Body of pancreas (tissue), 4 donors: ENCODE measurements at places on chromosomes 1 and 21. TPM values are rescaled to one million over a fixed set of nuclear protein-coding genes. Genes with fewer than 3 reads are reported as not detected.

The DVL1 gene
- 84.4 TPM for total RNA-seq

The GPR61 gene
- not detected for total RNA-seq

The EXO1 gene
- total RNA-seq = not detected

The TMEM125 gene
- total RNA-seq = 51.1 TPM

The CRNN gene
- not detected for total RNA-seq

GRCh38 chr1:171655746-171656116, 3.2 kb upstream of the MYOC start:
- DNase-seq = no peak
- H3K4me1 ChIP-seq = peaks cover 8% of the 10 kb centered on the region
- no peaks in the 10 kb centered on the region for H3K36me3 ChIP-seq
- H3K27me3 ChIP-seq = no peaks in the 10 kb centered on the region
- no peak overlapping the region for H3K4me3 ChIP-seq

- no peaks in the 10 kb centered on the region for H3K27me3 ChIP-seq
- no peak for DNase-seq
- peak overlapping the region; percentile 97 for H3K27ac ChIP-seq
- no peaks in the 10 kb centered on the region for H3K36me3 ChIP-seq
- peak overlapping the region; percentile 86 for H3K4me3 ChIP-seq
These were observed 602 bp upstream of the CGN start for GRCh38 chr1:151510614-151510956.

DNA sequence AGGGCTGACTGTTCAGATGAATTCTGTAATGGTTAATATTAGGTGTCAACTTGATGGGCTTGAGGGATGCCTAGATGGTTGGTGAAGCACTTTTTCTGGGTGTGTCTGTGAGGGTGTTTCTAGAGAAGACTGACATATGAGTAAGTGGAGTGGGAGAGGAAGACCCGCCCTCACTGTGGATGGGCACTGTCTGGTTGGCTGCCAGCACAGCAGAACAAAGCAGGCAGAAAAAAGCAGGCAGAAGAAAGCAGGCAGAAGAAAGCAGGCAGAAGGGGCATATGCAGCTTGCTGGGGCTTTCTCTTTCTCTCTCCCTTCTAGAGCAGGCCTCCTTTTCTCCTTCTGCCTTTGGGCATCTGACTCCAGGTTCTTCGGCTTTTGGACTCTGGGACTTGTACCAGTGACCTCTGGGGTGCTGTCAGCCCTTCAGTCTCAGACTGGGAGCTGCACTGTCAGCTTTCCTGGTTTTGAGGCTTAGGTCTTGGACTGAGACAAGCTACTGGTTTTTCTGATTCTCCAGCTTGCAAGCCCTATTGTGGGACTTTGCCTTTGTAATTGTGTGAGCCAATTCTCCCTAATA, 42.9 kb upstream of the CD2 start:
- no peak overlapping the region for H3K4me3 ChIP-seq
- no peaks in the 10 kb centered on the region for H3K4me1 ChIP-seq
- no peak overlapping the region for H3K27ac ChIP-seq

DNA sequence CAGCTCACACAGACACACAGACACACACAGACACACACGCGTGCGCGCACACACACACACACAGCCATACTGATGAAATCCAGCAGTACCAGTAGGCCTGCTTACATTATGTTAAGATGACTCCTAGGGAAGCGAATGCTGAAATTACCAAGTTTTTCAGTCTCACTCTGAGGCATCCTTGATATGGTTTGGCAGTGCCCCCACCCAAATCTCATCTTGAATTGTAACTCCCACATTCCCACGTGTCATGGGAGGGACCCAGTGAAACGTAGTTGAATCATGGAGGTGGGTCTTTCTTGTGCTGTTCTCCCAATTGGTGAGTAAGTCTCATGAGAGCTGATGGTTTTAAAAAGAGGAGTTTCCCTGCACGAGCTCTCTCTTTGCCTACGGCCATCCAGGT, 64.1 kb downstream of the TIAM1 start:
- H3K36me3 ChIP-seq = no peaks in the 10 kb centered on the region
- no peak for DNase-seq
- H3K27me3 ChIP-seq = no peaks in the 10 kb centered on the region
- no peak overlapping the region for H3K4me3 ChIP-seq
- no peaks in the 10 kb centered on the region for H3K4me1 ChIP-seq
- H3K27ac ChIP-seq = no peak overlapping the region

DNA sequence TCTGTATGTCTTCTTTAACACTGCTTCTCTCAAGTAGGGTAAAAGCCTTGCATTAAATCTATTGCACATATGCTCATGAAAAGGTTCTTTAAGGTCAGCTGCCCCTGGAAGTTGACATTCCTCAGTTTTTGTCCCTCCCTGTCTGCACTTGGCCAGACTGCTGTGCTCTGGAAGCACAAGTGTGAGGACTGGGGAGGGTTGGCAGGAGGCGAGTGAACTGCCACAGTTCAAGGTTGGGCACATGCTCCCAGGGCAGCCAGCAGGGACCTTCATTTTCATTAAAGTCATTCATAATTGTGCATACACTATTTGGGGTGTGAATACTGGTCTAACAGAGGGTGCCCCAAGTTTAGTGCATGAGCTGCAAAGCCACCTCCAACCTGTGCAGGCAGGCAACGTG, 10.9 kb upstream of the THEM5 start:
- no peak overlapping the region for H3K27ac ChIP-seq
- peaks cover 3% of the 10 kb centered on the region for H3K27me3 ChIP-seq

GRCh38 chr1:157659576-157660247, 40.9 kb downstream of the FCRL3 start:
- H3K4me1 ChIP-seq = no peaks in the 10 kb centered on the region
- no peak for DNase-seq
- H3K27ac ChIP-seq = no peak overlapping the region
- H3K27me3 ChIP-seq = no peaks in the 10 kb centered on the region
- no peaks in the 10 kb centered on the region for H3K36me3 ChIP-seq
- no peak overlapping the region for H3K4me3 ChIP-seq

GRCh38 chr1:156789621-156790318, 22.4 kb downstream of the PRCC start:
- H3K4me3 ChIP-seq = no peak overlapping the region
- H3K27me3 ChIP-seq = no peaks in the 10 kb centered on the region
- DNase-seq = no peak
- H3K27ac ChIP-seq = no peak overlapping the region

GRCh38 chr1:12069623-12070244, 6.6 kb downstream of the TNFRSF8 start:
- no peaks in the 10 kb centered on the region for H3K4me1 ChIP-seq
- H3K27ac ChIP-seq = no peak overlapping the region
- H3K27me3 ChIP-seq = peaks cover 5% of the 10 kb centered on the region
- no peaks in the 10 kb centered on the region for H3K36me3 ChIP-seq
- no peak for DNase-seq

DNA sequence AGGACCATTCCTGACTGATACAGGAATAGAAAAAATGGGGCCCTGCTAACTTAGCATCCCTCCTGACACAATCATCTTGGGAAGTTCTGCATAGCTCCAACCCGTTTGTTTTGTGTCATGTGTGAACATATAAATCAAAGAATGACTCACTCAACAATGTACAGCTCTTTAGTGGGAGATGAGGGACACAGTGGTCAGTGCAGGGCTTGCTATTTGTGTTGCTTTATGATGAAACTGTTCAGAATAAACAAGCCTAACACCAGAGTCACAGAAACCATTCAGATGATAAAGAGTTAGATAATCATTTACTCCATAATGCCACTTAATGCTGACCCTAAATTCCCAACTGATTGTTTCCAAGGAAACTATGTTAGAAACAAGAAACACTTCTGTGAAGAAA, 154.2 kb upstream of the ZNHIT6 start:
- no peaks in the 10 kb centered on the region for H3K27me3 ChIP-seq
- H3K36me3 ChIP-seq = no peaks in the 10 kb centered on the region
- H3K4me1 ChIP-seq = no peaks in the 10 kb centered on the region
- H3K27ac ChIP-seq = no peak overlapping the region
- no peak overlapping the region for H3K4me3 ChIP-seq
- DNase-seq = no peak

DNA sequence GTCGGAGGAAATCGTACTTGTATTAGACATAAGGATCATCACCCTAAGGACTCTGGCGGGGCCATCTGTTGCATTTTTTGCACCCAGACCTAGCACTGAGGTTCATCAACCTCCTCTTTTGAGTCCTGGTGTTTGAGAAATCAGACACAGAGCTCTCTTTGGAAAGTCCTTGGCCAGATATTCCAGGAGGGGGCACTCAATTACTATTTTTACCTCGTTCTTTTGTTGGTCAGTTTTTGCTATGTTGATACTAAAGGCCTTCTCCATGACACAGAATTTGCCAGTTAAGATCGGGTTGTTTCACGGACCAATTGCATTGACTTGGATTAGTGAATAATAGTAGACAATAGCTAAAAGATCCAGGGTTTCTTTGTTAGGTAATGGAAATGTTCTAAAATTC, 711.2 kb downstream of the KCNT2 start:
- no peak overlapping the region for H3K27ac ChIP-seq
- no peak for DNase-seq
- H3K4me3 ChIP-seq = no peak overlapping the region
- H3K4me1 ChIP-seq = no peaks in the 10 kb centered on the region
- H3K27me3 ChIP-seq = no peaks in the 10 kb centered on the region

- H3K4me1 ChIP-seq = peaks cover 75% of the 10 kb centered on the region
- H3K27me3 ChIP-seq = no peaks in the 10 kb centered on the region
- H3K36me3 ChIP-seq = peaks cover under 1% of the 10 kb centered on the region
- no peak overlapping the region for H3K4me3 ChIP-seq
- DNase-seq = peak; percentile 92
These were observed 48.8 kb downstream of the ARHGEF10L start for GRCh38 chr1:17588048-17588871.

DNA sequence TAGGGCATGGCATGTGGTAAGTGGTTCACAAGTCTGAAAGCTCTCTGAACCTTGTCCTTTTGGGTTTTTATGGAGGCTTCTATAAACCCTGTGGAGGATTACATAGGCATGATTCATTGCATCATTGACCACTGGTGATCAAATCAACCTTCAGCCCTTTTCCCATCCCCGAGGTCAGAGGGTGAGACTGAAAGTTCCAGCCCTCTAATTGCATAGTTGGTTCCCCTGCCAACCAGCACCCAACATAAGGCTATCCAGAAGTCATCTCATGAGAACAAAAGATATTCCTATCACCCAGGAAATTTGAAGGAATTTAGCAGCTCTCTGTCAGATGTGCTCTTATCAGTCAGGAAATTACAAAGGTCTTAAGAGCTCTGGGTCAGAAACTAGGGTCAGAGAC, 89.5 kb upstream of the ARTN start:
- no peak overlapping the region for H3K27ac ChIP-seq
- DNase-seq = no peak
- H3K4me1 ChIP-seq = no peaks in the 10 kb centered on the region
- no peaks in the 10 kb centered on the region for H3K27me3 ChIP-seq
- H3K4me3 ChIP-seq = no peak overlapping the region

DNA sequence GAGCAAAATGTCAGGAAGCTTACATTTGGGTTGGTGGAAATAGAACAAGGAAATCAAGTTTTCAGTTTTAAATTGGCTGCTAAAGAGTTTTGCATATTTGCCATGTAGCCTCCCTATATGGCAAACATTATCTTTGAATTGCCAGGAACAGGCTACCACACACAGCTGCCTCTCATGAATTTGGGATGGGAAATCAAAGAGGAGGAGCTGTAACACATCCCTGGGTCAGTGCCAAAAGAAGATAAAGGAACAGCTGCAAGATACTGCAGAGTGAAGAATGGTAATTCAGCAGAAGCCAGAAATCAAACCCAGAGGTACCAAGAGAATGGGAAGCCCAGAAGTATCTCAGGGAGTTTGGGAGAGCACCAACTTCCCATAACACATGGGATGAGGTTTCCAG, 18.6 kb upstream of the RASAL2 start:
- no peaks in the 10 kb centered on the region for H3K27me3 ChIP-seq
- H3K4me1 ChIP-seq = no peaks in the 10 kb centered on the region
- no peak overlapping the region for H3K4me3 ChIP-seq
- H3K36me3 ChIP-seq = no peaks in the 10 kb centered on the region
- H3K27ac ChIP-seq = no peak overlapping the region
- no peak for DNase-seq

DNA sequence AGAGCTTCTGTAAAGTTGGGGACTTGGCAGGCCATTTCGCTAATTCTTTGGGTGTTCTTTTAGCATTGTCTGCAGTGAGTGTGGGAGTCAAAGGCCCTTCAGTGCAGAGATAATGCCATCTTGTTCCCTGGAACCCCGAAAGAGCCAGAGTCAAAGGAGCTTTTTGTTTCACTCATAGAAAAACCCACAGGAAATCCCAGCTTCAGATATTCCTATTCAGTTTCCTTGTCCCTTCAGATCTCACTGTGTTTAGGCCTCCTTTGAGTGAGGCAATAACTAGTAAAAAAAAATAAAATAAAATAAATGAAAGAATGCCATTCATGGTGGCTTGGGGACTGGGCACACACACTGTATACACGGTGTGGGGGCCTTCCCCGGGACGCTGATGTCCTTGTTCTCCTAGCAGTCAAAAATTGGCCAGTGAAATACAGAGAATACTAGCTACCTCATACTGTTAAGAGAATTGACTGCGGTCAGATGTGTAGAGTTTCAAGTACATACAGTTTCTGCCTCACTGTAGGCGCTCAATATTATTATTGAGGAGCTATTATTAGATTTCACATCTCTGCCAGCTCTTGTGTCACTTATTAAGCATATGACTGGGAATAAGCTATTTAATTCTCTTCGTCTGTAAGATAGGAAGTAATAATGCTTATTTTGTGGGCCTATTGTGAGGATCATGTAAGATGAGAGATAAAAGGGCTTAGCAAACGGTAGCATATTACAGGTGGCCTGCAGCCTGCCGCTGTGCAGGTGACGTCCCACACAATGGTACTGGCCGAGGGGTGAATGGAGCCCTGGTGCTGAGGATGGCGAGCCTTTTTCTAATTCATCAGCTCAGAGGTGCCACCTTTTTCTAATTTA, 16.7 kb downstream of the DISC1 start:
- no peak for DNase-seq
- H3K4me3 ChIP-seq = no peak overlapping the region
- no peak overlapping the region for H3K27ac ChIP-seq

DNA sequence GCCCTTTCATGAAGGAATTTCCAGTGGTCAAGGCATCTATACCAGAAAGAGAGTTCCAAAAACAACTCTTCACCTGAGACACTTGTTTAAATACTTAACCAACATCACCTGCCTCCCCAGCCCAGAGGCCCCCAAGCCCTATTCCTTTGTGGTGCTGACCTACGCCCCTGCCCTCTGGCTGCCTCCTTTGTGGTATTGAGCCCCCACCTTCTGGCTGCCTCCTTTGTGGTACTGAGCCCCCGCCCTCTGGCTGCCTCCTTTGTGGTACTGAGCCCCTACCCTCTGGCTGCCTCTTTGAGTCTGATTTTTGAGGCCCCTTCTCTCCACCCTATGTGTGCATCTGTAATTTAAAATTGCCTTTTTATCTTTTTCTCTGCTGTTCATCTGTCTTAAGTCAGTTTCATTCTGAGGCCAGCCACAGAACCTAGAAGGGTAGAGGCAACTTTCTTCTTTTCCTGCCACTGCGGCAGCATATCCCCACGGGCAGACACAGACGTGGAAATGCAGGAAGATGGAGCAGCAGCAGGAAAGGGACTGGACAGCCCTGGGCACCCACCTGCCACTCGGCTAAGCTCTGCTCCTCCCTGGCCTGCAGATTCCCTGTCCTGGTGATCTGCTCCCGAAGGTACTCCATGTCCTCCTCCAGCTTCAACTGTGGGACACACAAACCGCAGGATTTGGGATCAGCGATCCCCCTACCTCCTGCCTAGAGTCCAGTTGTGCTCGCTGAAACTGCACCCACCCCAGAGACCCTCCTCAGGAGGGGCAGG, 3.2 kb downstream of the TRIM17 start:
- H3K4me1 ChIP-seq = peaks cover 24% of the 10 kb centered on the region
- no peak overlapping the region for H3K4me3 ChIP-seq
- peaks cover 12% of the 10 kb centered on the region for H3K27me3 ChIP-seq
- no peaks in the 10 kb centered on the region for H3K36me3 ChIP-seq
- H3K27ac ChIP-seq = no peak overlapping the region
- DNase-seq = no peak
